ENCODE measurements at places on chromosomes 16 and 17.

- DNase-seq, result no peak
Observed at GRCh38 chr17:45675012-45675411, 109.1 kb upstream of the CRHR1 start.

DNA sequence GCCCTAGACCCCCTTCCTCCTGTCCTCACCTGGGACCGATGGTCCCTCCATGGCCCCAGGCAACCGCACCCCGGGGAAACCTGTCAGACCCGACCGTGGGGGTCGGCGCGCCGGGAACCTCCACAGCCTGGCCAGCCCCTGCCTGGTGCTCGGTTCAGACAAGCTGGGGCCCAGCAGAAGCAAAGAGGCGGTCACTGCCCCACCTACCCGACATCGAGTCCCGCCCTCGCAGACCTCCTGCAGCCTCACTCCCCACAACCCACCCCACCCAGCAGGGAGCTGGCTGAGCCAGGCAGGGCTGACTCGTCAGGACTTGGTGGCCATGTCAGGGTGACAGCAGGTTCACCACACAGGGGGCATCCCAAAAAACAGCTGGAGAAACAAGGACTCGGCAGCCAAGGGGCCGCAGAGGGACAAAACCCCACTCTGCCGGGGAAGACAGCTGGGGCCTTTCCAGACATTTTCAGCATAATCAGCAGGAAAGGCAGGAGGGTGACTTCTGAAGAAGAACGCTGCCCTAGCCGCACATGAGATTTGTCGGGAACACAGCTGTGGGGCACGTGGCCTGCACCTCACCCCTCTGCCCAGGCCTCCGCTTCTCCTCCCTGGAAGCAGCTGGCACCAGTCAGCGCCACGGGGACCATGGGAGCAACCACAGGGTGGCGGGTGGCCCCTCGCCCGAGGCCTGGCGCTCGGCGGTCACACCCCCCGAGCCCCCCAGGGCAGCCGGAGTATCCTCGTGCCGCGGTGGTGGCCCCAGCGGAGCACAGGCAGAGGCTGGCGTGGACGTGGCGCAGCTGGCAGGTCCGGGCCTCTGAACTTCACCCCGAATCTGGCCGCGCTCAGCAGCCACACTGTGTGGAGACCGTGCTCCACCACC lies 22.9 kb downstream of the GNPTG start:
- DNase-seq, result no peak

- no peak for DNase-seq
Observed at GRCh38 chr16:59328961-59329360, 594.8 kb upstream of the GOT2 start.

- DNase-seq, result no peak
Observed at GRCh38 chr17:73436954-73437353, 125.2 kb upstream of the CDC42EP4 start.

- no peak for DNase-seq
Observed at GRCh38 chr16:12907670-12908233, 6.4 kb downstream of the SHISA9 start.

DNA sequence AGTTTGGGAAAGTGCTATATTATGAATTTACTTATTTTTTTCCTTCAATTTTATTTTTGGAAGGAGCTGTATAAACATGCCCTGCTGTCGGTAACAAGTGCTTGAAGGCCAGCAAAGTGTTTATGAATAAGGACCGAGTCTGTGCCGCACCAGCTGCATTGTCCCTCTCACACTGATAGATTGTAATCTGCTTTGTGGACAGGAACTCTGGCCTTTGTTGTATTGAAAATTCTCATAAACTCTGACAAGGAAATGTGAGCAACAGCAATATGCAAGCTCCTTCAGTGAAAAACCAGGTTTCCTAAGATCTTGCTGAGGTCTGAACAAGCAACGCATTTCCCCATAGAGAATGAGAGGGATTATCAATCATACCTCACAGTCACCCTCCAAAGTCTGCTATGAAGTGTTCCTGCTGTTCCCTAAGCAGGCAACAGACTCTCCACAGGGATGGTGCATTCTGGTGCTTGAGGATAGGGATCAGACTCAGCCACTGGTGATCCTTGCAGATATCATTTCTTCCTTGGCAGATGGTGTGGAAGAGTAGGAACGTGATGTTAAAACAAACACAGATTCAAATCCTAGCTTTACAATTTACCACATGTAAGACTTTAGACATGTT lies 109.6 kb downstream of the KCNJ2 start:
- DNase-seq, result no peak

- DNase-seq, result no peak
Observed at GRCh38 chr16:23302045-23302956, at the start of gene SCNN1B. Gene SCNN1B, plus strand, starts transcription at chr16:23302302. Its CDS starts 46,298 bp downstream, at chr16:23348600.

- DNase-seq, result no peak
Observed at GRCh38 chr17:79517827-79518584, 92.8 kb downstream of the RBFOX3 start.

- DNase-seq, result no peak
Observed at GRCh38 chr16:2585651-2586081, 47.8 kb downstream of the PDPK1 start.

DNA sequence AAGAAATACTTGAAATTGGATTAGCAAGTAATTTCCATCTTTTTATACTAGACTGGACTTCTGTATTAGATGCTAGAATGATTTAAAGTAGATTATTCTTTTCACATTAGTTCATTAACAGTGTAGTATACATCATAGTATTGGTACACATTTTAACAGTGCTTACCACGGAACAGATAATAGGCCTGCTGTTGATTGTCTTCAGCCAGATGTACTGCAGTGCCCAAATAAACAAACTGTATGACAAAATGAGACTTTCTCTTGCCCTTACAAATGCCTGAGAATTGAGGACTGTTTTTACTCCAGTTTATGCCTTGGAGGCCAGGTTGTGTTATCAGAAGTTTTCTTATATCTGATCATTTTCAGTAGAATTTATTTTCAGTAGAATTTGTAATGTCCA lies 631 bp downstream of the EVI2A start:
- DNase-seq, result no peak
